ENCODE measurements at places on chromosomes 13 and 19.

GRCh38 chr13:21996049-21996448 is 325.2 kb downstream of the FGF9 start:
- DNase-seq, result no peak

DNA sequence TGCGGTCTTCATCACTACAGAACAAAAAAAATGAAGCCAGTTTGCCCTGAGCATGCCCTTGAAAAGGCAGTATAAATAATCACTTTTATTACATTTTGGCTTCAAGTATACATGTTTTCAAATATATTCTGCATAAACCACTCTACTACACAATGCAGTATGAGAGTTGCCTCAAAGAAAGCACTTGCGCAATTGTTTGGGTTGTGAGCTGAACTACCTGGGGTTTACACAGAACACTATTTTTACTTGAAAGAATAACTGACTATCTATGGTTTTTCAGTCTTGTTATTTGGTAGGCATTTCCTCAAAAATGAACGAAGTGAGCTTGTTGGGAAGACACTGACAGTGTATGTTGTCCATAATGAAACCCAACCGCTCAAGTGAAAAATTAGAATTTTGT is 264.4 kb upstream of the KLF12 start:
- no peak for DNase-seq

- DNase-seq, result no peak
Observed at GRCh38 chr19:13899393-13899792, 6.5 kb downstream of the BRME1 start.

DNA sequence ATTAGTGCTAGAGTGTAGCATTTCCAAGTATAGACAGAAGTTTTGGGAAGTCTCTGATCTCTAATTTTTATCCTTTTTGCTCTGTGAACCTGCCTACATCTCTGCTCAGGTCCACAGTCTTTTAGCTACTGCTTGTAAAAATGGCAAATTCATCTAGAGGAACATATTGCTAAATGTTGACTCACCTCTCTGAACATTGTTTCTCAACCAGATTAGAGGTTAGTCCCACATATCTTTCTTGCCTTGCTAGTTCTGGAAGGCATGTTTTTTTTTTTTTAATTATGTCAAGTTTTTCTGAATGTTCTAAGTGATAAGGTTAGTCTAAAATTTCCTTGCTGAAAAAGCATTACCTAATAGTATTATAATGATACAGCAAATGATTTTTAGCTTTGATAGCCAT is 2889.6 kb upstream of the PCDH20 start:
- DNase-seq, result no peak

DNA sequence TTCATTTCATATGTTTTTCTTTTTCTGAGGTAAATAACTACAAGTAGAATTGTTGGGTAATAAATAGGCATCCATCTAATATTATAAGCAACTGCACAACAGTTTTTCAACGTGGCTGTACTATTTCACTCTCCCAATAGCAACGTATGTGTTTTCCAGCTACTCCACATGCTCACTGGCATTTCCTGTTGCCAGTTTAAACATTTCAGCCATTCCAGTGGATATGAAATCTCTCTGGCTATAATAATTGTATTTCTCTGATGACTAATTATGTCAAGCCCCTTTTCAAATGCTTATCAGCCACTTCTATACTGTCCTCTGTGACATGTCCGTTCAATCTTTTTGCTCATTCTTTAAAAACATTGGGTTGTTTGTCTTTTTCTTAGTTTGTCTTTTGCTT is 26.8 kb upstream of the ALOX5AP start:
- DNase-seq, result no peak

- DNase-seq, result peak; percentile 68
Observed at GRCh38 chr19:45499196-45500180, 1.2 kb downstream of the PPM1N start.

- no peak for DNase-seq
Observed at GRCh38 chr19:3556978-3557460, 367 bp downstream of the MFSD12 start.

DNA sequence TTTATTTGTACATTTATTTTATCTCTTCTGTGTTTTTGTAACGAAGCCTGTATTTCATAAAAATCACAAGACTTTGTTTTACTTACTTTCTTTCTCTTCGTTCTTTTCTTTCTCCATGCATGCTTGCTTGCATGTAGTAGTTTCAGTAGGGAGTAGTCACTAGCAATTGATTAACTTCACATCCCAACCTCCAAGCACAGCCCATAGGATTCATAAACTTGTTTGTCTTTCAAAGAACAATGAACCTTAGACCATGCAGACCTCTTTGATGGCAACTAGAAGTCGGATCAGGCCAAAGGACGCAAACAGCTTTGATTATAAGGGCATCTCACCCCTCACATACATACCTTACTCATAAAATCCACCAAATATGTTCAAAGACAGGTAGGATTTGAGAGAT is 3.1 kb upstream of the PRR20A start:
- DNase-seq, result no peak

DNA sequence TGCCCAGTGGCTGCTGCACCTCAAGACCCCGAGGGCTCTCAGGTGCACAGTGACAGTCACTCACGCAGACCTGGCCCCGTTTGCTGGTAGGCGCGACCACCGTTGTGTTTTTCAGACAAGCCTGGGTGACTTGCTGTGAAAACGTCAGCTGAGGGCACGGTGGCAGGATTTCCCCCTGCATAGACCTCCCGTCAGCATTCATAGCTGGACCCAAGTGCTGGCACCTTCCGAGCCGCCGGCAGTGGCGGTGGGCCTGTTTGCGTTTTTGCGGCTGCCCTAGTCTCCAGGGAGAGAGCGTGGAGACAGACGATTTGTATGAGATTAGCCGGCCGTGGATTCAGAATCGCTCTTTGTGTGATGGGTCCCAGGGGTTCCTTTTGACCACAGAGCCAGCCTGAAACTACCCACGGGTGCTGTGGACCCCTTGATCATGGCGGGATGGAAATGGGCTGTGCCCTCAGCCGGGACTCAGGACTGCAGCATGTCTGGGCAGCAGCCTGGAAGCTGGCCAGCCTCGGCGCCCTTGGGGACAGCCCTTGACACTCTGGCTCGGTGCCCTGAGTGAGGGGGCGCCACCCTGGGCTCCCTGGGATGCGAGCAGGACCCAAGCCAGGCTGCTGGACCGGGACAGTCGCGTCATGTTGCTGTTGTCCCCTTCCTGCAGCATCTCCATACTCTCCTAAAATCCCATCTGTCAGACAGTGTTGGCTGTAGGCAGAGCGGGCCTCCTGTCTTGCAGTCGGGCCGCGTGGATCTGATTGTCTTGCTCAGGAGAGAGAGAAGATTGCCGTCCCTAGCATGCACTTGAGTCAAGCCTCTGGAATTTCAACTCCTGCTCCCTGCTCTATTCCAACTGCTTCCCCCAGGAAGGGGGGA is 8.6 kb downstream of the KDM4B start:
- no peak for DNase-seq

GRCh38 chr13:60562096-60562780 is 165.2 kb downstream of the TDRD3 start:
- DNase-seq, result no peak

Measured in NCI-H748 treated with DMSO at 0.1 percent for 48 hours (cell line).